ENCODE measurements at places on chromosomes 13 and 19.

- no peak for DNase-seq
These were observed 7.8 kb upstream of the OR7C2 start for GRCh38 chr19:14933506-14933905.

GRCh38 chr13:39781381-39781780 lies 125.9 kb downstream of the COG6 start:
- DNase-seq: no peak

DNA sequence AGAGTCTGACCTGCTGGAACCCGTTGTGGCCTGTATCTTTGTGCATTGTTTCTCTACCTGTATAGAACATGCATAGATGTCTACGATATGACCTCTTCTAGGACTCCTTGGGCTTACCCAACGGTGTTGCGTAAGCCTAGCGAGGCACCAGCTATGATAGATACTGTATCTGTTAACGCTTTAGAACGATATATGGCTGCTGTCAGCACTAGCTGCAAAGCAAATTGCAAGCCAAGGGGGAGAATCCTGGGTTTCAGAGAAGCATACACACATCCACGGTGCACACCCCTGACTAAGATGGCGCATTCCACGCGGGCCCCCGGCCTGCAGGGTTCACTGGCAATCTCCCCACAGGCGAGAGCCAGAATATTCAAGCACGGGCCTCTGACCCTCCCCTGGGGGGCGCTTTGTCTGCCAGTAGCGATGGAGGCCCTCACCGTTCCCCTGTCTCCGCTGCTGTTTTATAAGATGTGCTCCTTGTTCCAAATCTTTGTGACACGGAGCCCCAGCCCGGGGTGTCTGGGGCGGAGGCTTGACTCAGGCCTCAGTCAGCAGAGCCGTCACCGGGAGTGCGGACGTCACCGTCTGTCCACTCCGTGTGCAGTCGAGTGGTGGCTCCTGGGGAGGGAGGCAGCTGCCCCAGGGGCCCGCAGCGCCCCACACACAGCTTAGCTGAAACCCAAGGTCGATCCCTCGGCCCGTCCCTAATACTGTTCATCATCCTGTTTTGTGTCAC lies 12.9 kb upstream of the RPS15 start:
- no peak for DNase-seq

GRCh38 chr13:39890537-39890936 lies 235.1 kb downstream of the COG6 start:
- DNase-seq: no peak

- peak; percentile 15 for DNase-seq
These were observed 128.9 kb downstream of the B3GLCT start for GRCh38 chr13:31328549-31329235.

GRCh38 chr13:103473081-103473480 lies 406.9 kb upstream of the SLC10A2 start:
- no peak for DNase-seq

DNA sequence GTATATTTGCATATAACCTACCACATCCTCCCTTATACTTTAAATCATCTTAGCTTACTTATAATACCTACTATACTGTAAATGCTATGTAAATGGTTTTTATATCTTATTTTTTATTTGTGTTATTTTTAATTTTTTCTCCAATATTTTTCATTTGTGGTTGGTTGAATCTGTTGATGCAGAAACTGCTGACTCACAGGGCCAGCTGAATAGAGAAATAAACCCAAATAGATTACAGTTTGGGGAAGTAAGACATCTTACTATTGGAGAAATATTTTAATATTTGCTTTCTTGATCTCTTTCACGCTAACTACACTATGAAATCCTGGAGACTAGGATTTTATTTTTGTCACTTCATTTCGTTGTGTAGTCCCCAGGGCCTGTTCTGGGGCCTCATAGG lies 7.1 kb downstream of the SMAD9 start:
- DNase-seq: no peak

DNA sequence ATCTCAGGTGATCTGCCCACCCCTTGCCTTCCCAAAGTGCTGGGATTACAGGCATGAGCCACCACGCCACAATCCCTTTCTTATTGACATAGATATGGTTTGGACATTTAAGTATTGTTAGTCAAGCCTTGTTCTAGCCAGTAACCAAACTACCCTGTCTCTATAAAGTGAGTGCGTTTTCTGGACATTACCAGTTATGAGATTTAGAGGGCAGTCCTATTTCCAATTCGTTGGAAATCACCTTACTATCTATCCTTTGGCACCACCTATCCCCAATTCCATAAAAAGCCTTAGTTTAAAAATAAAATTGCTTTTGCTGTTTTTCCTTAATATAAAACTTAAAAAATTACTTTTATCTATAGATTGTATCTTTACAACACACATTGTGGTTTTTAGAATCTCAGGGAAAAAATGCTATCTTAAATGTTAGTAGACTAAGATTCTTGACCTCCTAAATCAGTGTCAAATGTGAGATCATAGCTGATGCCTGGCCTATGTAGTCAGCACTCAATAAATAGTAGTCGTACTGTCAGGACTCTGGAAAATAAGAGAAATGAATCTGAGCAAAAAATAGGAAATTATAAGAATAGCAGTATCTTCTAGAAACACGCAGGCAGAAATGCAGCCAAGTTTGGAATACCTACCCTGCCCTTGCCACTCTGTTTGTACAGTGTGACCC lies 57.0 kb downstream of the NUFIP1 start:
- DNase-seq: no peak

- DNase-seq: no peak
These were observed 5.0 kb upstream of the LENG1 start for GRCh38 chr19:54164369-54165068.

All from LHCN-M2 (cell line).